Large intestine (tissue), 12 donors: ENCODE measurements at places on chromosomes 6 and 20. TPM values are rescaled to one million over a fixed set of nuclear protein-coding genes. Genes with fewer than 3 reads are reported as not detected.

DNA sequence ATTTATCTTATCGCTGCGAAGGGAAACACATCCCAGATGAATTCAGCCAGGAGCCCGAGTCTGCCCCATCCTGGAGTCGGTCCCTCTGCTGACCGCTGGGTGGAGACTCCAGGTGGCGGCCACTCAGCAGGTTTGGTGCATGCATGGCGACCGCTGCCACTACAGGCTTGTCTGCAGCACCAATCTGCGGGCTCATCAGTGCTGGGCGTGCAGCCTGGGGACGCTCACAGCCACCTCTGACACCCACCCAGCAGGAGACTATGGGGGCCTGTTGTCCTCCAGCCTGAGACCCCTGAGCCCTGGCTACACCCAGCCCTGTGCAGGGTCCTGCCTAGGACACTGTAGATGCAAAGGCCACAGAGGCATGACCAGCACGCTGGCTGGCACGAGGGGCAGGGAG, 40.5 kb upstream of the GATA5 start:
- no peak for DNase-seq

GRCh38 chr6:102812242-102812641, 1418.7 kb downstream of the GRIK2 start:
- DNase-seq = no peak

- no peak for DNase-seq
These were observed 743.3 kb upstream of the CHD6 start for GRCh38 chr20:42361402-42361970.

- no peak for DNase-seq
These were observed 42.2 kb upstream of the ADIG start for GRCh38 chr20:38538789-38539188.

DNA sequence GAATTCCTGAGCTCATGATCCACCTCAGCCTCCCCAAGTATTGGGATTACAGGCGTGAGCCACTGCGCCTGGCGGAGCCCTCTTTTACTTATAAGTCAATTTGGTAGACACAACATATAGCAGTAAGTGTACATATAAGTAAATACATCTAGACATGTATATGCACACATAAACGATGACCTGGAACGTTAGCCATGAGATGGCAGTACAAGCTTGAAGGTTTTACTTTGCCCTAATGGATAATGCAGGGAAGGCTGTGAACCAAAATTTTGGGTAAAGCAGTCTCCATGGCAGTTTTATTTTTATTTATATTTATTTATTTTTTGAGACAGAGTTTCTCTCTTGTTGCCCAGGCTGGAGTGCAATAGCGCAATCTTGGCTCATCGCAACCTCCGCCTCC, 2.4 kb upstream of the GNMT start:
- no peak for DNase-seq

The NKX2-2 gene
- 4.1 TPM for polyA plus RNA-seq

The IGF2R gene
- 81.5 TPM for polyA plus RNA-seq

The FILIP1 gene
- polyA plus RNA-seq = 7.5 TPM
